ENCODE measurements at places on chromosomes 2 and 18.
A peak's percentile ranks its signal among the peaks of the same experiment; 100 is the strongest.

DNA sequence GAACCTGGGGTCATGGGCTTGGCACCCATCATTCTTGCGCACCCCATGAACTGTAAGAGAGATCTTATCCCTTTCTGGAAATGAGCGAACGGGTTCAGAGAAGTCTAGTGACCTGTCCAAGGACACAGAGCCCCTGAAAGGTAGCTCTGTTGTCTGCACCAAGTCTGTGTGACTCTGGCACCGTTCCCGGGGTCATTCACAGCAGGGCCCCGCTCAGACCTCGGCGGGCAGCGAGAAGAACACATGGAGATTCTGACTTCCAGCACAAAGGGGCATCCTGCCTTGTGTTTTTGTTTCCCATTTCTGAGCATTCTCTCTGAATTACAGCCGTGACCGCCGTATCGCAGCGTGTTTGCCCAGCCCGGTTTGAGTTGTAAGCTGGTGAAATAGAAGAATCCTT lies 231.7 kb downstream of the KLHL29 start:
- DNase-seq = no peak

- DNase-seq = no peak
These were observed 289.1 kb downstream of the ETAA1 start for GRCh38 chr2:67686254-67686653.

DNA sequence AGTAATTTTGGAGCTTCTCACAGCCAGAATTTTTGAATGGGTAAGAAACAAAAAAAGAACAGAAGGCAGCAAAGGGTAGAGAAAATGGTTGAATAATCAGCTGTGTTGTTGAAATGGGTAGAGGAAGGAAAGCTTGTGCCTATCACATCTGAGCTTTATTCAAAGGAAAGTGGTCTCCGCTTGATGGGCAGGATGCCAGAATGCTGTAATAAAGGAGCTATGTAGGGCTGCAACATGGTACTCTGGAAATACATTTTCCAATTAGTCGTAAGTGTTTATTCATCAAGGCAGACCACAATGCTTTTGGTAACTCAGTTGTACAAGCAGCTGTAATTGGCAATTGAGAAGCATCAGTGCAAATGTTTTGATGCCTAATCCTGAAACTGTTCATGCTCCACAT lies 196.9 kb downstream of the ICOS start:
- no peak for DNase-seq

GRCh38 chr2:20563833-20564232 lies 87.1 kb downstream of the HS1BP3 start:
- DNase-seq = no peak

DNA sequence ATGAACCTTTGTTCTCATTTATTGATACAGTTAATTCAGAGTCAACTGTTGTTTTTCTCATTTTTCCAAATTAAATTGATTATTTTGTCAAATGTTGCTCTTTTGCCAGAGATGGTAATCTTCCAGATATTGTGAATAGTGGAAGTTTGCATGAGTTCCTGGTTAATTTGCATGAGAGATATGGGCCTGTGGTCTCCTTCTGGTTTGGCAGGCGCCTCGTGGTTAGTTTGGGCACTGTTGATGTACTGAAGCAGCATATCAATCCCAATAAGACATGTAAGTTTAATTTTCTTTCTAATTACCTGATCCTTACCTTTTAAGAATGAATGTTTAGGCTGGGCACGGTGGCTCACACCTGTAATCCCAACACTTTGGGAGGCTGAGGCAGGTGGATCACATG lies 7.8 kb downstream of the CYP20A1 start:
- DNase-seq = peak; percentile 4

All from erythroblast (primary cell).